ENCODE measurements at places on chromosomes 1 and 21. TPM values are rescaled to one million over a fixed set of nuclear protein-coding genes. Genes with fewer than 3 reads are reported as not detected.

Gene PEX11B
- total RNA-seq: 32.2 TPM

Gene CFAP57
- total RNA-seq: 0.74 TPM

Gene CNR2
- not detected for total RNA-seq

Gene OLFM3
- 3.8 TPM for total RNA-seq

Gene WDR64
- total RNA-seq: not detected

Gene NMNAT2
- total RNA-seq: 8.2 TPM

DNA sequence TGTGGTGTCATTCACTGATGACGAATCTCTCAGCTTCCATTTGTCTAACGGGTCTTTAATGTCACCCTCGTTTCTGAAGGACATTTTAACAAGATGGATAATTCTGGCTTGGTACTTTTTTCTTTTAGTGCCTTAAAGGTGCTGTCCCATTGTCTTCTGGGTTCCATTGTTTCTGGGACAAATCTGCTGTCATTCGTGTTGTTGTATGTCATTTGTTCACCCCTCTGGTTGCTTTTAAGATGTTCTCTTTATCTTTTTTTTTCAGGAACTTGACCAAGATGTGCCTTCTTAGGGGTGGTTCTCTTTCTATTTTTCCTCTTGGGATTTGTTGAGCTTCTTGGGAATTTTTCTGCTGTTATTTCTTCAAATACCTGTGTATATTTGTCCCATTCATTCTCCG lies 14.0 kb upstream of the MMEL1 start:
- no peak for DNase-seq
- H3K36me3 ChIP-seq: no peaks in the 10 kb centered on the region
- no peak overlapping the region for H3K4me3 ChIP-seq
- no peaks in the 10 kb centered on the region for H3K4me1 ChIP-seq
- no peaks in the 10 kb centered on the region for H3K27me3 ChIP-seq

DNA sequence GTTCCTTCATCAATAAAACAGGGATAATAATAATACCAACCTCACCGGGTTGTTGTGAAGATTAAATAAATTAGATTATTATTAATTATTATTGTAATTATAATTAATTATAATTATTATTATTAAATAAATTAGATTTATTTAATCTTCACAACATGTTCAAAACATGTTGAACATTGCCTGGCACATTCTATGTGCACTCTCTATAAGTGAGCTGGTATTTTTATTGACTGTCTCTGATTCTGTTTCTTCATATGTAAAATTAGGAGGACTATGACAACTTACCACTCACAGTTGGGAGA lies 834 bp upstream of the C8B start:
- no peaks in the 10 kb centered on the region for H3K4me1 ChIP-seq
- DNase-seq: no peak
- no peak overlapping the region for H3K4me3 ChIP-seq
- H3K27me3 ChIP-seq: peaks cover 4% of the 10 kb centered on the region
- no peak overlapping the region for H3K27ac ChIP-seq

- no peak overlapping the region for H3K4me3 ChIP-seq
- DNase-seq: no peak
- no peaks in the 10 kb centered on the region for H3K36me3 ChIP-seq
These were observed 80.0 kb upstream of the PRRC2C start for GRCh38 chr1:171405391-171405714.

- peaks cover 5% of the 10 kb centered on the region for H3K36me3 ChIP-seq
- DNase-seq: no peak
- peaks cover 57% of the 10 kb centered on the region for H3K4me1 ChIP-seq
- peak overlapping the region; percentile 98 for H3K4me3 ChIP-seq
- H3K27me3 ChIP-seq: no peaks in the 10 kb centered on the region
These were observed 574 bp downstream of the IGSF9 start for GRCh38 chr1:159944623-159945455.

DNA sequence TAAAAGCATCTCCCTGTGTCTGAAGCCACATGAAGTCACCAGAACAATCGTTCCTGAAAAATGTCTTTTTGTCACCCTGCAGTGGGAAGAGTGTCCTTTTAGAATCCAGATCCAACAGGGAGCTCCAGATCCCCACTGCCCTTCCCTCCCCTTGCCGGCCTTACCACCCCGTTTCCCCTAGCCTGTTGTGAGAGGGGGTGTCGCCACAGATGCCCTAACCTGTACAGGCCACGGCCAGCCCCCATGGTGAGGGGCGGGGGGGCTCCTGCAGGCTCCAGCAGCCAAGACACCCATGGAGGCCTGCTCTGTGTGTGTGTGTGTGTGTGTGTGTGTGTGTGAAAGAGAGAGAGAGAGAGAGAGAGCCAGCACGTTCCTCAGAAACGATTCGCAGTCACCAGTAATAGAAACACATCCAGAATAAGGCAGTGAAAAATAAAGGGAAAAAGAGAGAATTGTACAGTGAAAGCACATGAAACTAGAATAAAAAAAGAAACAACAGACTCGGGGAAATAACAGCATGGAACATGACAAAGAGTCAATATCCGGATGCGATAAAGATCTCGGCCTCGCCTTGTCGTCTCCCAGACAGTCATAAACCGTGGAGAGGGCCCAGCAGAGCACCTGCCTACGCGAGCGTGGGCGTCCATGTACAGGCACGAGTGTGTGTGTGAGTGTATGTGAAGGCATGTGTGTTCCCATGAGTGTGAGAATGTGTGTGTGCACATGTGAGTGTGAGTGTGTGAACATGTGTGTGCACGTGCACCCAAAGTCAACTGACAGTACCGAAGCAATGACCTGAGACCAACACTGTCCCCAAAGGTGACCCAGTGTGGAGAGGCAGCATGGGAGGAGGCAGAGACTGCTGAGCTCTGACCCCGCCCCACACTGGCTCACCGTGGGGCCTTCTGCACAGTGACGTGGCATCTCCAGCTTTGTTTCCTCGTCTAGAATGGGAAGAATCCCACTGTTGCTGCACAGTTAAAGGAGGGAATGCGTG lies 303.8 kb downstream of the NPHP4 start:
- H3K27me3 ChIP-seq: peaks cover 21% of the 10 kb centered on the region
- DNase-seq: no peak
- no peak overlapping the region for H3K27ac ChIP-seq
- H3K4me3 ChIP-seq: no peak overlapping the region
- H3K36me3 ChIP-seq: no peaks in the 10 kb centered on the region

GRCh38 chr1:19287436-19288185 lies 959 bp downstream of the AKR7A3 start:
- no peak for DNase-seq
- H3K27me3 ChIP-seq: peaks cover 18% of the 10 kb centered on the region
- H3K27ac ChIP-seq: peak overlapping the region; percentile 26
- H3K36me3 ChIP-seq: peaks cover 5% of the 10 kb centered on the region

DNA sequence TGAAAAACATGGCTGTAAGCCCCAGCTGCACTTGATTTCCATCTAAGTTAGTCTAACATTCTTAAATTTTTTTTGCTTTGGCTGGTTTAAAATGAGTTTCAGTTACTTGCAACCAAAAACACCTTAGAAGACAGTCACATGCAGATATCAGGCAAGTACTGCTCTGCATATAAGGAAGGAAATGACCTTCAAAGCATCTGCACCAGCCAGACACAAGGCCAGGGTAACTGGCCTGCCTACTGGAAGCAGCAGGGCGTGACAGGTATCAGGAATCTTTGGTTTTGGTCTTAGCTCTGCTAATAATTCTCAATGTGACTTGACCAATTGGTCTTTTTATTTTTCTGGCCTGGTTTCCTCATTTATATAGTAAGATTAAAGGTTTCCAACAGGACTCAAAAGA lies 33.5 kb downstream of the SCYL3 start:
- H3K27ac ChIP-seq: no peak overlapping the region
- no peak overlapping the region for H3K4me3 ChIP-seq
- H3K27me3 ChIP-seq: no peaks in the 10 kb centered on the region
- no peaks in the 10 kb centered on the region for H3K4me1 ChIP-seq

GRCh38 chr1:24386931-24387330 lies 26.7 kb downstream of the STPG1 start:
- no peak overlapping the region for H3K27ac ChIP-seq
- H3K4me3 ChIP-seq: no peak overlapping the region
- H3K27me3 ChIP-seq: no peaks in the 10 kb centered on the region
- peaks cover 34% of the 10 kb centered on the region for H3K4me1 ChIP-seq

DNA sequence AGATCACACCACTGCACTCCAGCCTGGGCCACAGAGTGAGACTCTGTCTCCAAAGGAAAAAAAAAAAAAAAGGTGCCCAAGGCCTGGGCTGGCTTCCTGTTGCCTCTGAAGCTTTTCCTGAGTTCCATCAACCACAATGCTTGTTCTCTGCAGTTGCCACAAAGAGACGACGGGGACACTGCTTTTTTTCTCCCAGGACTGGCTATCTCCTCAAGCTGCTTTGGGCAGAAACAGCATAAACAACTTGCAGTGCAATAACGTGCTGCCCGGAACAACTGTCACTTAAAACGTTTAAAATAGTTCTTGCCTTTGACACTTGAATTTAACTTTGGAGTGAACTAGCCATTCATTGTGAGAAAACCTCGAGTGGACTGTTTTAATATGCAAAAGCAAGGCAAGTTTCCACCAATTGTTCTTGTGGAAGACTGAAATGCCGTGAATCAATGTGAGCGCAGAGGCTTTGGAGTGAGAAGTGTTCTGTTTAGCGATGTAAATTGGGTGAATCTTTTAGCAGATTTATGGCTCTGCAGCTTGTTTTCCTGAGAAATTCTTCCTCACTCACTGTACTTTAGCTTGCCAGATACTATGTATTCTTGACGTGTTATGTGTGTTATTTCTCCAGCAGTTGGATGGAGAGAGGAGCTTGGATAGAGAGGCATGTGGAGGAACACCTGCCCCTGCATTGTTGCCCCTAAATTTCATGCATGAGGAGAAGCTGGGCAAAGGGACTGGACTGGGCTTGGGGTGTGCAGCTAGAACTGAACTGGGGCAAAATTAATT lies 188.1 kb upstream of the KIAA0040 start:
- H3K27ac ChIP-seq: no peak overlapping the region
- no peak for DNase-seq
- peaks cover 63% of the 10 kb centered on the region for H3K27me3 ChIP-seq
- H3K4me3 ChIP-seq: no peak overlapping the region
- no peaks in the 10 kb centered on the region for H3K36me3 ChIP-seq
- no peaks in the 10 kb centered on the region for H3K4me1 ChIP-seq

GRCh38 chr21:45861156-45861870 lies 120.3 kb upstream of the COL6A1 start:
- H3K27ac ChIP-seq: no peak overlapping the region
- H3K4me1 ChIP-seq: peaks cover 4% of the 10 kb centered on the region
- no peak for DNase-seq
- H3K36me3 ChIP-seq: no peaks in the 10 kb centered on the region
- no peak overlapping the region for H3K4me3 ChIP-seq

- H3K4me3 ChIP-seq: no peak overlapping the region
- H3K27me3 ChIP-seq: no peaks in the 10 kb centered on the region
- peaks cover 32% of the 10 kb centered on the region for H3K4me1 ChIP-seq
- peaks cover 30% of the 10 kb centered on the region for H3K36me3 ChIP-seq
- H3K27ac ChIP-seq: no peak overlapping the region
These were observed 34.9 kb downstream of the PTGFRN start for GRCh38 chr1:116944613-116945012.

- H3K27ac ChIP-seq: no peak overlapping the region
- no peak for DNase-seq
- H3K36me3 ChIP-seq: peaks cover 10% of the 10 kb centered on the region
- peaks cover 31% of the 10 kb centered on the region for H3K4me1 ChIP-seq
- no peaks in the 10 kb centered on the region for H3K27me3 ChIP-seq
These were observed 25.9 kb downstream of the ITSN1 start for GRCh38 chr21:33668180-33668579.

DNA sequence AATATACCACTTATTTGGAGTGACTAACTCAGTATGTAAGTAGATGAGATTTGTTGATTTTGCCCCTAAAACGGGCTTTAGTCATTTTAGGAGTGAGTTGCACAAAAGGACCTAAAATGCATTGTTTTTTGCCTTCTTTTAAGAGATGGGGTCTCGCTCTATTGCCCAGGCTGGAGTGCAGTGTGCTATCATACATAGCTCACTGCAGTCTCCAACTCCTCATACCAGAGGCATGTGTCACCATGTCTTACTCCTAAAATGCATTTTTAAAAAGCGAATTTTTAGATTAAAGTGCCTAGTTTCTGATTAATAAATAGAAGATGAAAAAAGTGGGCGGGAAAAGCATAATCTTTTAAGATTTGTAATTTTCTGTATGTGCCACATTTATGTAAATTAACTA lies 11.5 kb upstream of the NEXN start:
- DNase-seq: no peak
- H3K27ac ChIP-seq: no peak overlapping the region
- H3K4me3 ChIP-seq: no peak overlapping the region
- H3K36me3 ChIP-seq: peaks cover 10% of the 10 kb centered on the region

- no peaks in the 10 kb centered on the region for H3K36me3 ChIP-seq
- no peak overlapping the region for H3K27ac ChIP-seq
These were observed 13.7 kb downstream of the TFF3 start for GRCh38 chr21:42301371-42302075.
